ENCODE measurements at places on chromosomes 16 and 17.

DNA sequence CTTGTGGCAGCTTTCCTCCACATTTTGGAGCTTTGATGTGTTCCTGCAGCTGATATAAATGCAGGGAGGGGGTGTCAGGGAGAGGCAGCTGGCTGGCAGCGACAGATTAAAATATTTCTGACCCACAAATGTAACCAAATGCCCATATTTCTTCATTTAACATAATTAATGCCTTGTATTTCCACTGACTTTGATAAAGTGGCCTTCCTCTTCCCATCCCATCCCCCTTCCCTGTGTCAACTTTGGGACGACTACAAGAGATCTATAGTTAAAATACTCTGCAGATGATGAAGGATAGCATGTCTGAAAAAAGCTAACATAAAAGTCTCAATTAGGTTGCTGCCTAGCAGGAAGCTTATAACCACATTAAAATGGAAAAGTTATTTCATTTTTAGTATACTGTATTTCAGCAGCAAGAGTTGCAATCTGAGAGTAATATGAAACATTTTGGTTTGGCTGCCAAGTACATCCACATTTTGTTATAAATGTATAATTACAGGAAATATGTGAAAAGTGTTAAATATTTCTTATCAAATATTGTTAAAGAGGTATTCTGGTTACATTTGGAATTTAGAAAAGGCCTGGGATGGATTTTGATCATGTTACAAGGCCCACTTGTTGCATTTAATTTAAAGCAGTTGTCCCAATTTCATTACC, 238.7 kb upstream of the TBX2 start:
- DNase-seq = no peak

GRCh38 chr17:42270596-42270995, 5.6 kb downstream of the STAT5B start:
- DNase-seq = no peak

GRCh38 chr16:53153130-53153529, 98.3 kb downstream of the CHD9 start:
- no peak for DNase-seq

DNA sequence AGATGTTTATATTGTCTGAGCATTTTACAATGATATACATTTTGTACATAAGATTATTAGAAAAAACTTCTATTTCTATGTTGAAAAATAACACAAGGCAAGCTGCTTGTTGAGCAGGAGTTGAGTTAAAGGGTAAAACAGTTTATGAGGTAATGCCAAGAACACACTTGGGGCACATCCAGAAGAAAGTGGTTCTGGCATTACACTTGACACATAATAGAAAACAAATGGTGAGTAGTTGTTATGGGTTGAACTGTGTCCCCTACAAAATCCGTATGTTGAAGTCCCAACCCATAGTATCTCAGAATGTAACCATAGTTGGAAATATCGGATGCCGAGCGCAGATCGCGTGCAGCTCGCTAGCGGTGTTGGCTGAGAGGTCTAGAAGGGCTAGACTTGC, 354.3 kb upstream of the GOT2 start:
- no peak for DNase-seq

DNA sequence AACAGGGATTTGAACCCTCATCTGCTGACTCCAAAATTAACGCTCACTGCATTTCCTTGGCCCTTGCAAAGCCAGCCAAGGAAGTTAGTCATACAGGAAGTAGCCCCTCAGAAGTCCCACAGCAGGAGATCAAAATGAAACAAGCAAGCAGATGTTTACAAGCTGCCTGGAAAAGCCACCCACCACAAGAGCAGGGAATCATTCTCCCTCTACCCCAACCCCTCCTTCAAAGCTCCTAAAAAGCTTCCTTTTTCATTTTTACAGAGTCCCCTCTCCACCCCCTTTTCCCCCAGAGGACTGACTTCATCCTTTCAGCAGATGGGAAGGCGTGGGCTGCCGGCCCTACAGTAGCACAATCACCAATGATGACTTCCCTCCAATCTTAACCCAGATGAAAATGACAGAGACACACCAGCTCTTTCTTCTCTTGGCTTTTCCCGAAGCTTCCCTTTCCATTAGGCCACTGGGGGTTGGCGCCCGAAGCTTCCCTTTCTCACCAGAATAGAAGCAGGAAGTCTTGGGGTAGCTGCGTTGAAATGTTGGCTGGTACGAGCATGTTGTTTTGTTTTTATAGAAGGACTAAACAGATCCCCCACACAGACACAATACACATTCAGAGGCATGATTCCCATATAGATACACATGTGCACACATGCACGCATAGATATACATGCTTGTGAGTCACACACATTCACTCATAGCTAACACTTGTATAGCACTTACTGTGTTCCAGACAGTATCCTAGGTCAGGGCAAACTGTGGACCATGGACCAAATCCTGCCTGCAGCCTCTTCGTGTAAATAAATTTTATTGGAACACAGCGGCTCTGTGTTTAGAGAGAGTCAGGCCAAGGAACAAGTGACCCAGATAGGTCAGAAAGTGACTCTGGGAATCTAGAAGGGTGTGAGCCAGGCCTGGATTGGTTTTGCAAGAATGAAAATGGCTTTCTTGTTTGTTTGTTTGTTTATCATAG, 17.4 kb downstream of the ITPRIPL2 start:
- no peak for DNase-seq

GRCh38 chr16:86786338-86786737, 208.0 kb downstream of the FOXL1 start:
- DNase-seq = no peak

GRCh38 chr17:31788571-31788946, 70.5 kb downstream of the COPRS start:
- DNase-seq = no peak

DNA sequence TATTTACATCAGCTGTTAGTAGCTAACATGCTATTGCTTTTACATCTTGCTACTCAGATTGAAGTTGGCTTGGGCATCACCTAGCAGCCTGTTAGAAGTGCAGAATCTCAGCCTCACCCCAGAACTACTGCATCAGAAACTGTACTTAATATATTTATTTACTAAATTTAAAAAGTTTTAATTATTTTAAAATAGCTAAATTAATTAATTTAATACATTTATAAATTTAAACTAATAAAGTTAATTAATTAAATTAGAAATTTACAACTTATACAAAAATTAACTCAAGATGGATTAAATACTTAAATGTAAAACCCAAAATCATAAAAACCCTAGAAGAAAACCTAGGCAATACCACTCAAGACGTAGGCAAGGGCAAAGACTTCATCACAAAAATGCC, 38.9 kb upstream of the GNA13 start:
- DNase-seq = no peak

- DNase-seq = no peak
Observed at GRCh38 chr16:70391881-70392481, 45.3 kb downstream of the DDX19A start.

DNA sequence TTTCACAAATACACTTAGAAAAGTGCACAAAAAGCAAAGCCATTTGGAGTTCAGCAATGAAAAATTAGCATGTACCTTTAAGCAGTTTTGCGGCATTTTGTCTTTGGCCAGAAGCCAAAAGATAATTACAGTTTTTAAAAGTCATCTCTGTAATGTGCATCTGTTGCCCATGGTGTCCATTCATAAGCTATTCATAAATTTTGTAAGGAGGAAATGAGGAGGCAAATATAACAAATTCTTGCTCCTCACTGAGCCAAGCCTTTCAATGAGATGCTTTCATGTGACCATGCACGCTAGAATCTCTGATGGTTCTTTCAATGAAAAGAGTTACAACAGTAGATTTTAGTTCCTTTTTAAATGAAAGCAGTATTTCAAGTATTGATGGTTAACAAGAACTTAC, 247.1 kb upstream of the MON1B start:
- no peak for DNase-seq

DNA sequence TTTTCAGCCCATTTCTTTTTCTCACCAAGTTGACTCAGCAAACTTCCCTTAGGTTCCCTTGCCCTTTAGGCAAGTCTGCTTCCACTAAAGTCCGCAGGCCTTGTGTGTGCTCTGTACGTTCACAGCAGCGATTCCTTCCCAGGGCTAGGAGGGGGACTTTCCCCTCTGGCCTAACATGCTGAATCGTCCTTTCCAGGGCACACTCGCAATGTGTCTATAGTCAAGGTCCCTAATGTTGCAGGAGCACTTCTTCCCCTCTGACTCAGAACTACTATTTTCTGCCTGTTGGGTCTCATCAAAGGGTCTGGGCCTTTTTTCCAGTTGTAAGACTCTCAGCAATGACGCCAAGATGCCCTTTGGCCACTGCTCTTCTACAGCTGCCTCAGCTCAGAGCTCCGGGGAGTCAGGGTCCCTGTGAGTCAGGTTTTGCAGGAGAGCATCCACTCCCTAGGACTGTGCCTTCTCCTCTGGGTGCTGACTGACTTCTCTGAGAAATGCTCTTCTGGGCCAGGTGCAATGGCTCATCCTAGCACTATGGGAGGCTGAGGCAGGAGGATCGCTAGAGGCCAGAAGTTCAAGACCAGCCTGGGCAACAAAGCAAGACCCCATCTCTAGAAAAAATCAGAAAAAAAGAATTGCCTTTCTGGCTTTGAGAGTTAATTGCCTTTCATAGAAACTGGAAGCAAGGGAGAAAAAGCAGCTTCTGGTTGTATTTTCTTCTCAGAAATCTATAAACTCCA, 64.4 kb upstream of the TBX2 start:
- no peak for DNase-seq

GRCh38 chr16:57054771-57055170, 37.6 kb upstream of the CPNE2 start:
- DNase-seq = no peak

DNA sequence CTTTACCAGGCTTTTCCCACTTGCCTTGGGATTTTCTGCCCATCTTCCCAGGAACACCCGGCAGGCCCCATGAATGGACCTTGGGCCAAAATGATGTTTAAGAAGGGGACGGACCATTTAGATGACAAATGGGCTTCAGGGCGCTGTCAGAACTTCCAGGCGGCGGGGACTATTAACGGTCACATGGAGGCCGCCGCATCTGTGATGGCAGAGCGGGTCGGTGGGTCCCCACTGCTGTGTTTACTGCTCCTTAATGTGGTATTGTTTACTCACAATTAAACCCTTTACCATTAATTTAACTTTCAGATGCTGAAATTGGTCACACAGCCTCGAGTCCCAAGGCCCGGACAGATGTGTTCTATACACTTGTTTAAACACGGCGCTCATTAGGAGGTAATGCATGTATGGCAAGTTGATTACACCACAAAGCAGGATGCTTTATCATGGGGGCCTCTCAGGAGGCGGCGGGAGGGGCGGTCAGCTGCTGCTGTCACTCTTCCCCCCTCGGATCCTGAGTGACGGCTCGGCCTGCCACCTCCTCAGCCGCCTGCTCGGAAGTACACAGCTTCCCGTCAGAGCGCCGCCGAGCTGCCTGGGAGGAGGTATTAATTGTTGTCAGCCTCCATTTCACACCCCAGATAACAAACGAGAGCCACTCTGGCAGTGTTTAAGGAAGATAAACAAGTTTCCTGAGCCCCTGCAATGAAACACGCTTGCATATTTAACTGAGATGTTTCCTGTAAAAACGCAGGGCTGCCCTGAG, 83.9 kb upstream of the IRX3 start:
- no peak for DNase-seq

- no peak for DNase-seq
Observed at GRCh38 chr16:13438064-13438463, 481.9 kb upstream of the ERCC4 start.

GRCh38 chr17:39599004-39599664, 8.6 kb downstream of the NEUROD2 start:
- DNase-seq = no peak

DNA sequence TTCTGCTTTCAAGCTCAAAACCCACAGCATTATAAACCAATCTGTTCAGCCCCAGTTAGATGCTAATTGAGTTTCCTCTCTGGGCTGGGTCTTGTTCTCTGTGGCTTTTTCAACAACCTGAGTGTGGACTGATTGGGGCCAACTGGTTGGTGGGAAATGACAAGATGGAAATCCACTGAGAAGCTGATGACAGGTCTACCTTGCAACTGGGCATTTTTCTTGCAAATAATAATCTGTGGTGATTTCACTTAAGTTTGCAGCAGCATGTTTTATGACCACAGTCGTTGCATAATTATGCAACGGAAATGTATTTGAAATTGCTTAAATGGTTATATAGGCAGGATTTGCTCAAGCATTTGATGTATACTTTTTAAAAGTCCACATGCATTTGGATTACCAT, 69.9 kb downstream of the AKAP1 start:
- no peak for DNase-seq

DNA sequence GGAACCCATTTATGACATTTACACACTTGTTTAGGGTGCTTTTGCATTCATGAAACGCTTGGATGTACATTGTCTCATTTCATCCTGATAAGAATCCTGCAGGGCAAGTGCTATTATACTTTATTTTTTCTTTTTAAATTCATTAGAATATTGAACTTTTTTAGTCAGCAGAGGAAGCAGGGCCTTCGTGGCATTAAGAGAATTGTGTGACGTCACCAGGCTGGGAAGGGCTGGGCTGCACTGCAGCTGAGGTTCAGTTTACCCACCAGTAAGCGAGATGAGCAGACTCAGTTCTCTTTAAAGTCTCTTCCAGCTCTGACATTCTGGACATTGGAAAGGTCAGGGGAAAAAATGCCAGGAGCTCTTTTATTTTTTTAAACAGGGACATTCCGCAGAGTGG, 159.0 kb downstream of the MRM1 start:
- DNase-seq = no peak

DNA sequence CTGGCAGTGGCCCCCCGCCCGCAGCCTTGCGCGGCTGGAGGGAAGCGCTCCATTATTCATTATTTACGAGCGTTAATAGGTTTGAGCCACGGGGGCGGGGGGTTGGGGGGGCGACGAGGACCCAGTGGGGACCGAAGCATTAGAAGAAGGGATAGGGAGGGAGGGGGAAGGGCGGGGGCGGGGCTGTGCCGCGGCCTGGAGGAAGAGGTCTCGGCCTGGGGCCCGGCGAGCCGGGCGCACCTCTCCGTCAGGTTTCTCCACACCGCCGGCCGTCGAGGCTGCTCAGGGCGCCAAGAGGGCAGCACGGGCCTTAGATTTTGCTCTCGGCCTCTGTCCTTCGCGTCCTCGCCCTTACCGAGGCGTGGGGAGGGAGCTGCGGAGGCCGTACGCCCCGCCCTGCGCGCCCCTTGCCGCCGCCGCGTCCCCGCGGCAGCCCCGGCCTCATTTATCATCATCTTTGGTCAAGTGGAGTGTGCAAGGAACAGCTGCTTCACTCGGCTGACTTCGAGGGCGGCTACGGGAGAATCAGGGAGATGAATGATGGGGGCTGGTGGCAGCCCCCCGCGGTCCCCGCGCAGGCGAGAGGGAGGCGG, 54.2 kb downstream of the SREBF1 start:
- no peak for DNase-seq

DNA sequence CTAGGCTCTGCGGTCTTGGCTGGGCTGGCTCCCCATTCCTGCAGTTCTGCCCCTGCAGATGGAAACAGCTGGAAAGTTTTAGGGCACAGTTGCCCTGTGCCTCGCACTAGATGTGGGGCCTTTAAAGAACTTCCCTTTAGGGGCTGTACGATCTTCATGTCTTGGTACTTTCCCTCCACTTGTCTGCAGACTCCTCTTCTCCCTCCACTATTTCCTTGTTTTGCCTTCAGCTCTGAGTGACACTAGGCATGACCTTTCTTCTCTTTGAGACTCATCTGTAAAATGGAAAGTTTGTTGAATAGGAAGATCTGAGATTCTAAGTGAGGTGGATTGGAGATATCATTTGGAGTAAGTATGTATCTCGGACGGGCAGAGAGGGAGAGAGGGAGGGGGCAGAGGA, 6.3 kb upstream of the TAC4 start:
- no peak for DNase-seq

GRCh38 chr16:885391-885790, 84.9 kb upstream of the GNG13 start:
- DNase-seq = no peak
